ENCODE measurements at places on chromosomes 7 and 10. TPM values are rescaled to one million over a fixed set of nuclear protein-coding genes. Genes with fewer than 3 reads are reported as not detected.
A peak's percentile ranks its signal among the peaks of the same experiment; 100 is the strongest.

DNA sequence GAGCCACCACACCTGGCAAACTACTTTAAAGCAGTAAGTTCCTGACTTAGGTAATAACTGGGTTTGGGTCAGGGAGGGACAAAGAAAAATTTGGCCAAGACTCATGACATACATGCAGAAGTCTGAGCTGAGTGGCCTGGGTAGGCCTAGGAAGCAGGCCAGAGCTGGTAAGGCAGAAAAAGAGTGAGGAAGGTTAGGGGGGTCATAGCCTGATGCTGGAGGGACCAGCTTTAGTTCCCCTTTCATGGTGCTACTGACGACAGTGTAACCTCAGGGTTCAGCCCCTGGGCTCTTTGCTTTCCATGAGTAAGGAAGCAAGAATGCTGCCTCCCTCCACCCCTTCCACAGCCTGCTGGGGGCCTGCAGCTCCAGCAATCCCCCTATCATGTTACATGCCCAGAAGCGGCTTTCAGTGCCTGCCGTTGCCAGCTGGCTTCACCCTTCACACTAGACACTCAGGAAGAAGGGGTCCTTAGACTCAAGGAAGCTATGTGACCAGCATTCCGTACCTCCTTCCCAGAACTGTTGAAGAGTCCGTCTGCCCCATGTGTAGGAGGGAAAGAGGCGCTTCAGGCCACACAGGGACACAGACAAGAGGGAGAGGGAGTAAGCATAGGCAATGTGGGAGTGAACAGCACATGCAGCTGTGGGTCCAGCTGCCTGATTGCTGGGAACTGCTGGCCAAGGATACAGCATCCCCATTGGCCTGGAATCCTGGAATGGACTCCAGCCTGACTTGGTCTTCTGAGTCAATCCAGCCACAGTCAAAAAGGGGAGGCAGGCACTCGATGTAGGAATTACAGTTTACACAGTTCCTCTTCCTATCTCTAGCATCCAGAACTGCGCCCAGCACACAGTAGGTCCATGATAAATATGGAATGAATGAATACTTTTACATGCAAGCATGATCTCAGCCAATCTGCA lies 4.1 kb upstream of the PLAU start:
- DNase-seq: no peak

DNA sequence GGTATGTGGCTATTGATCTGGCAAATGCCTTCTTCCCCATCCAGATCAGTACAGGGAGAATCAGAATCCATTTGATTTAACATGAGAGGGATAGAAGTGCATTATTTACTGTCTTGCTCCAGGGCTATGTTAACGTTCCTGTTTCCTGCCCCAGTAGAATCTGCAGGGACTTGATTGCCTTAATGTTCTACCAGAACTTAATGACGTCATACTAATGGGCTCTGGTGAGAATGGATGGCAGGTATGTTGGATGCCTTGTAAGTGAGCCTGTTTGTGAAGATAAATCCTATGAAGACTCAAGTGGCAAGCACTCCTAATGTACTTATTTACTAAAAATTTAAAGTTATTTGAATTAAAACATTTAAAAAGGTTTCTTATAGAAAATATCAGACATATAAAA lies 44.5 kb upstream of the CHCHD3 start:
- no peak for DNase-seq

DNA sequence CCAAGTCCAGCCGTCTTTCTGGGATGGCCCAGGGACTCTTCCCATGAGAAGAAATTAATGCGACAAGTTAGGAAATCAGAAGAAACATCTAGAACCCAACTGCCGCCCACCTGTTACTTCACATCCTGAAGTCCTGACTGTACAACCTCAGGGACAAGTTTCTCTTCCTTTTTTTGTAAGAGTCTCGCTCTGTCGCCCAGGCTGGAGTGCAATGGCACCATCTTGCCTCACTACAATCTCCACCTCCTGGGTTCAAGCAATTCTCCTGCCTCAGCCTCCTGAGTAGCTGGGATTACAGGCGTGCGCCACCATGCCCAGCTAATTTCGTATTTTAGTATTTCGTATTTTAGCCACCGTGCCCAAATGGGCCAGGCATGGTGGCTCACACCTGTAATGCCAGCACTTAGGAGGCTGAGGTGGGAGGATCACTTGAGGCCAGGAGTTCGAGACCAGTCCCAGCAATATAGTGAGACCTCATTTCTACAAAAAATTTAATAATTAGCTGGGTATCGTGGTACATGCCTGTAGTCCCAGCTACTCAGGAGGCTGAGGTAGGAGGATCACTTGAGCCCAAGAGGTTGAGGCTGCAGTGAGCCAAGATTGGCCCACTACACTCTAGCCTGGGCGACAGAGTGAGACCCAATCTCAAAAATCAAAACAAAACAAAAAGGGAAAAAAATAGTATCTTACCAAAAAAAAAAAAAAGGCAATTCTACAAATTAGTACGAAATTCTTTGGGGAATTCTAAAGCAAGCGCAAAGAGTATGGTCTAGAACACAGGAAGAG lies 20.8 kb downstream of the LAT2 start:
- no peak for DNase-seq

Gene NEUROG3
- total RNA-seq: not detected

- no peak for DNase-seq
Observed at GRCh38 chr10:74113546-74113945, 37.1 kb downstream of the AP3M1 start.

GRCh38 chr7:19665399-19666008 lies 43.3 kb downstream of the POLR1F start:
- DNase-seq: no peak

Gene FAM20C
- total RNA-seq: 31.7 TPM

Gene GDF2
- total RNA-seq: 8.5 TPM

Gene TBX20
- total RNA-seq: 0.89 TPM

- no peak for DNase-seq
Observed at GRCh38 chr7:73533742-73534141, 11.6 kb upstream of the BAZ1B start.

DNA sequence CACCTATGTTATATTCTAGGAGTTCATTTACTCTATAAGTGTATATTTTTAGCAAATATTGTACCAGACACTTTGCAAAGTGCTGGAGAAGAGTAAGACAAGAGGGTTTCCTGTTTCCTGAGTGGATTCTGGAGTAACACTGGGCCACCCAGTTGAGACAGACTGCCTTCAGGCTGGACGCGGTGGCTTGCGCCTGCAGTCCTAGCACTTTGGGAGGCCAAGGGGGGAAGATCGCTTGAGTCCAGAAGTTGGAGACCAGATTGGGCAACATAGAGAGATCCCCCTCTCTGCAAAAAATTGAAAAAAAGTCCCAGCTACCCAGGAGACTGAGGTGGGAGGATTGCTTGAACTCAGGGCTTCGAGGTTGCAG lies 772 bp upstream of the ZSCAN25 start:
- DNase-seq: no peak

- DNase-seq: no peak
Observed at GRCh38 chr10:69906425-69906824, 104.7 kb downstream of the COL13A1 start.

GRCh38 chr7:55992346-55992745 lies 28.0 kb downstream of the NIPSNAP2 start:
- no peak for DNase-seq

- no peak for DNase-seq
Observed at GRCh38 chr10:73992899-73993788, 4.8 kb upstream of the VCL start.

GRCh38 chr10:77027576-77027975 lies 610.0 kb downstream of the KCNMA1 start:
- DNase-seq: no peak

Gene NKX2-3
- 0.09 TPM for total RNA-seq

GRCh38 chr10:70615784-70616522 lies 13.4 kb upstream of the PRF1 start:
- DNase-seq: no peak

- DNase-seq: no peak
Observed at GRCh38 chr10:62037166-62037831, 135.8 kb downstream of the ARID5B start.

GRCh38 chr7:46486256-46487206 lies 565.5 kb upstream of the IGFBP3 start:
- no peak for DNase-seq

GRCh38 chr10:76729346-76729745 lies 908.3 kb downstream of the KCNMA1 start:
- DNase-seq: no peak

DNA sequence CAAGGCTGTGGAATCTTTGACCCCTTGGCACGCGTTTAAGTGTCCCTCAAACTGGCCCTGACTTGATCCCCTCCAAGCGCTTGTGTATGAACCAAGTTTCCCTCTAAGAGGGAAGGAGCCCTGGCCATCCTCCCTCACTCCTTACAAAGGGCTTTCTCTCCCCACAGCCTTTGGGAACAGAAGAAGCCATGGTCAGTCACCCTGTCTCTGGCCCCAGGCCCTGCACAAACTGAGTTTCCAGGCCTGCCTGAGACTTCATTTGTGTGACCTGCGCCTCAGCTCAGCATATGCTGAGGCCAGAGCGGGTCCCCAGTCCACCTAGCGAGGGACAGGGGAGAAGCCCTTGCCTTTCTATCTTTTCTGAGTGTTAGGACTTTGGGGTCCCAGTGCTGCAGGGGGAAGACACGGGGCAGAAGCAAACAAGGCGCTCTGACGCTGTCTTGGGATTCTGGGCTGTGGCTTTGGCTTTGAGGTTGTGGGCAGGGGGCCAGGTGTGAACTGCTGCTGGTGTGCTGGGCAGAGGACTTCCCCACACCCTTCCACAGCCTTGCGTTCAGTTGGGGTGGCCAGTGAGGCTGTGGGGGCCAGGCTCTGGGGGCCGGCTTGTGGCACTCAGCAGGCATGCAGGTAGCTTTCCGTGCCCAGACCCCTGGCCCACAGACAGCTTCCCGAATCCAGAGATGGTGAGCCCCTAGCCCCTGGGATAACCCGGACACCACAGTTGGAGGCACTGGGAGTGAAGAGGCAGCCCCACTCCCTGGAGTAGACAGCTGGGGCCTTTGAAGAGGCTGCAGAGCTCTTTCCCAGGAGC lies 1.5 kb downstream of the RET start:
- no peak for DNase-seq

GRCh38 chr10:71408436-71409225 lies 11.9 kb downstream of the CDH23 start:
- DNase-seq: peak; percentile 24

DNA sequence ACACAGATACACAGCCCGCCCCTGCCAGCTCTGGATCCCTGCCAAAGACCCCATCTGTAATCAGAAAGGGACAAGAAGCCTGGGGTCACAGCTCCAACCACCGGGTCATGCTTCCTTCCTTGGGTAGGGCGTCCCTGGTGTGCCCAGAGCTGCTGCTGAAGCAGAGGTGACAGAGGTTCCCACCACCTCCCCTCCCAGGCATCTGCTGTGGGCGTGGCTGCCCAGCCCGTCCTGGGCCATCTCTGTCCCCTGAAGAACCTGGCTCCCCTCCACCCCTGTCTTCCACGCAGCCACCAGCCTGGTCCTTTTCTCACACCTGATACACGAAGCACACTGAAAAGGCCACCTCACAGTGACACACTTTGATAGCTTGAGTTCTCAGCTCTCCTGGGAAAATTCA lies 38.2 kb upstream of the CPXM2 start:
- DNase-seq: no peak

Gene PTF1A
- not detected for total RNA-seq

GRCh38 chr7:46169384-46169755 lies 248.3 kb upstream of the IGFBP3 start:
- DNase-seq: no peak

DNA sequence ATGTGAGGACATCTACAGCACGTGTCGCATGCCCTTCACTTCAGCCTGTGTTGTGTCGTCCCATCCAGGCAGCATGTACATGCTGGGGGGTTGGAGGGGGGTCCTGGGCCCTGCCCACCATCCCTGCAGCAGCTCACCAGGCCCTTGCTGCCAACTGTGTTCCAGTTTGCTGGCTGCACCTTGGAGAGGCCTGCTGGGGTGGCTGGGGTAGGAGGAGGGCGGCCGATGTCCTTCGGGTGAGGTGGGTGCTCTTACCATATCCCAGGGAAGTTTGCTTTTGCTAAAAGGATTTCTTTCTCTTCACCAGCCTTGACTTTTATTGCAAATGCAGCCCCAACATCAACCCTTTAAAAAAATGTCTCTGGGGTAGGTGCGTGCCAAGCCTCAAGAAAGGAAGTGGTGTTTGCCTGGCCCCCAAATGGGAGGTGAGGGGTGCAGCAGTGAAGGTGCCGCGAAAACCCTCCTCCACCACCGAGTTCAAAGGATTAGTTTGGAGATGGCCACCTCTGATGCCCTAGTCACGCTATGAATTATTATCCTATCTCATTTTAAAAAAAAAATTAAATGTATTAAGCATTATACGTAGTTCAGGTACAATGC lies 165.8 kb upstream of the KLF6 start:
- no peak for DNase-seq

Gene RPEL1
- not detected for total RNA-seq

DNA sequence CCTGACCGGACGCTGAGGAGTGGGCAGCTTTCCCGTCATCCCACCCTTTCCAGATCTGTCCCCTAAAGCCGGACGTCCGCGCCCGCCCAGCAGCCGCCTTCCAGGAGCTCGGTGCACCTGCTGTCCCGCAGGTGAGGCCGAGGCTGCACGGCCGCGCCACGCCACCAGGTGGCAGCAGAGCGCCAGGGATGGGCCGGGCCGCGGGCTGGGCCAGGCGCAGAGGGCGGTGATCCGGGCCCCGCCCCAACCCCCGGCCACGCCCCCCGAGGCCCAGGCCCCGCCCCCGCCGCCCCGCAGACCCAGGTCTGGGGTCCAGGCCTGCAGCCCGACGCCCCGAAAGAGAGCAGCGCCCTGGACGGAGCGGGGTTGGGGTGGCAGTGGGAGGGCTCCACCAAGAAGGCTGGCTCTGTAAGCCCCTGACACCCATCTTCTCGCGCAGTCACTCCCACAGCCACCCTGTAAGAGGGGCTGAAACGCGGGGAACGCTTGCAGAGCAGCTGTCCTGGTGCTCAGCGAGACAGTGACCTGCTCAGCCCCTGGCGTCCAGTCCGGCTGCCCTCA lies 32.2 kb downstream of the FOXL3 start:
- DNase-seq: peak; percentile 86

DNA sequence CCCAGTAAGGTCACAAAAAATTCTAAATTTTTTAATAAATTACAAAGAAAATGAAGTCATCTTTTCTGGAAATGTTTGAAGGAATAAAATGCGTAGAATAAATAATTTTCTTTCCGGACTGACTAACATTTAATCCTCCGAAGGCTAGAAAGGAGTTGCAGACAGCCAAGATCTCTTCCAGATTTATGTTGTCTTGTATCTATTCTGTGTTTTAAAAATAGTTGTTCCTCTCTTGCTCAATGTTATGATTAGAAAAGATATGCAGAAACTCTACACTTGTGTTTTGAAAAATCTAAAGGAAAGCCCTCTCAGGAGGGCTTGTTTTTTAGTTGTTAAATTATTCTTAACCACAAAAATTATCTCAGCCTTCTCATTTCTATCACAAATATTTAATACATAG lies 70.7 kb downstream of the MACC1 start:
- DNase-seq: no peak

Measured in liver (tissue), 10 donors.